ENCODE measurements at places on chromosomes 6 and 20.

DNA sequence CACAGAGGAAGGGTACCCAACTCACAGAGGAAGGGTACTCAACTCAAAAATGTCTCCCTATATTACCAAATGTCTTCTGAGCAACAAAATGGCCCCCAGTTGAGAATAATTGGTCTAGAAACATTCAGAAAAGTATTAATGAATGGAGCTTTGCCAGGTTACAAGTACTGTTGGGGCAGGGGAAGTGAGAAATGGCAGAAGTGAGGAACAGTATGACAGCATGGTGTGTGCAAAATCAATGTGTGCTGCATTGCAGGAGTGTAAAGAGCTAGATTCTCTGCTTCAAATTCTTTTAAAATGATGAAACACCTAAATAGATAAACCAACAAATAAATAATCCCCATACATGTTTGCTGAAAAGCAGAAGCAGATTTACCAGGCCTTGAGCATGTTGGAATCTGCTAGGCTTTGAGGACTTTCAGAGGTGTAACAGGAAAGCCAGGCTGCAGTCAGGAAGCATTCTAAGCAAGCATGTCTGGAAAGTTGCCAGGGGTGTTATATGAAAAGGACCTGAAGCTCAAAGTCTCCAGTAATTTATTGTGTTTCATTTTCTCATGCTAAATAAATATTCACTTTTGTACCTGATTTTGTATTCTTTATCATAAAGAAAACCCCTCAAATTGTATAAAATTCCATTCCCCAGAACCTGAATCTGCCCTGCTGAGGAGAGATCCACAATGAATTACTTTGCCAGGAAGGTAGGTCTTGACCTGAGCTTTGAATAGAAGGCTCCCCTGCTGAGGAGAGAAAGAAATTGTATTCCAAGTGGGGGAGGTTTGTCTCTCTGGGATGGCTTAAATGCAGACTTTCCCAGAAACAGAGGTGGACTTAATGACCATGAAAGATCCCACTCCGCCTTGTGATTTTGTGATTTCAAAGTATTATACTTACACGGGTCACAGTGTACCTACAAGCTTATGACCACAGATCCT is 265.0 kb upstream of the MARCKS start:
- DNase-seq: no peak

GRCh38 chr20:5136096-5136495 is 9.3 kb downstream of the CDS2 start:
- no peak for DNase-seq

GRCh38 chr6:153123801-153124200 is 7.3 kb downstream of the RGS17 start:
- no peak for DNase-seq

- DNase-seq: no peak
Measured at GRCh38 chr6:145627451-145627850, 107.9 kb downstream of the EPM2A start.

- DNase-seq: no peak
Measured at GRCh38 chr6:17758119-17758518, 51.4 kb upstream of the NUP153 start.

DNA sequence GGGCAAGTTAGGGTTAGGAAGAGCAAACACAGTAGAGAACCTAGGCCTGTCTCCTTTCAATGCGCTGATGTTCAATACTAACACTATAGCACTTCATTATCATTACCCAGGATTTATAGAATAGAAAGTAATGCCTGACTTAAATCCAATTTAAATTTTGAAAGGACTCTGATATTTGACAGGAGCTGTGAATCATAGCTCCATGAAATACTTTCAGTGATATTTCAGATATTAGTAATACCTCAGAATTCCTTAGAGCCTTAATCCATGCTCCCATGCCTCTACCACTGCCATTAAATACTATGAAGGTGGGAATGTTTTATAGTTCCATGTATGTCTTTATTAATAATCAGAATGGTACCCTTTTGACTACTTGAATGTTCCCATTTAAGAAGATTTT is 530.2 kb downstream of the BCKDHB start:
- DNase-seq: no peak

- DNase-seq: no peak
Measured at GRCh38 chr20:57040466-57040865, 226.0 kb downstream of the BMP7 start.

DNA sequence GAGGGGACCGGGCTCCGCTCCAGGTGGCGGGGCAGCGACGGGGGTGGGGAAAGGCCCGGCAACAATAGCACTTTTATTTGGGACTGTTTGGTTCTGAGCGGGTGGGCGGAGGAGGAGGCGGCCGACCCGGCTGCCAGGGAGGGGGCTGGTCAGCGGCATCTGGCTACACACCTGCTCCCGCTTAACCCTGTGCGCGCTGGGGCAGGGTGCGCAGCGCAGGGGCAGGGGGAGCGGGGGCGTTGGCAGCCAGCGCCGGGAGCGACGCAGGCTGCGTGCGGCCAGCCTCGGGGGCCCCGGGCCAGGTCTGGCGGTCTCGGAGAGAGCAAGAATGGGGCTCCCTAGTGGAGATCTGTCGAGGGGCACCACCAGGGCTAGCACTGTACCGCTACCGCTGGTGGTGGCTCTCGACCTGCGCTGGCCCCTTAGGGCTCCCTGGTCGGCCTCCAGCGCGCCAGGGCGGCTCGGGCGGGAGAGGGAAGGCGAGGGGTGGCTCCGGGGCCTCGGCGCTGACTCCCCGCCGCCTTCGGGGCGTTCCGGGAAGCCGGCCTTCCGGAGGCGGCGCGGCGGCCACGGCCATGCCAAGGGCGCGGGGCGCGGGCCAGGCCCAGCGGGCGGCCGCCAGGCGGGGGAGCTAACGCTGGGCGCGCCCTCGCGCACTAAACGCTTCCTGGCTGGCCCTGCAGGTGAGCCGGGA is 92.4 kb downstream of the NCR2 start:
- DNase-seq: peak; percentile 28

DNA sequence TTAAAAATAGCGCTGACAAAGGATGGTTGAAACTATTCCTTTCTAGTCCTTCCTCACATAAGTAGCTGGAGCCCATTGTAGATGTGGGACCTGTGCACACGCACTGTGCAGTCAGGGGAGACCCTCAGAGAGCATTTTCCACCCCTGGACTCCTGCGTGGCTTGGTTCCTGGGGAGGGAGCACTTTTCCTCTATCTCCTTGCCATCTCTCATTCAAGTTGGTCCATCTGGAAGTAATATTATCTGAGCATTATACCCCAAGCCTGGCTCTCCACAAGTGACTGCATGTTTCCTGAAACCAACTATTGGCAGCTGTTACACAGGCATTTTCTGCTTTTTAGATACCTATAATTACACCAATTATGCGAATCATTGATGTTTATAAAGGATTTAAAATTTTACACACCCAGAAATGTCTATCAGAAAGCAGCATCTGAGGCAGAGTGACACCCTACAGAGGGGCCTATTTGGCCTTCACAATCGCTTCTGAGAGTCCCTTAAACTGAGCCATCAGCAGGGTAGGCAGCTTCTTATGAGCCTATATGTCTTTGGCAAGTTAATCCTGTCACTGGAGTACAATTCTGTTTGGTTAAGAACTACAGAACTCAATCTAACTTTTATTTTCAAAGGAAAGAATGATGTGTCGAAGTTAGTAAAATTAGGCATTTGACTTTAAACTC is 18.7 kb downstream of the SOX4 start:
- no peak for DNase-seq

DNA sequence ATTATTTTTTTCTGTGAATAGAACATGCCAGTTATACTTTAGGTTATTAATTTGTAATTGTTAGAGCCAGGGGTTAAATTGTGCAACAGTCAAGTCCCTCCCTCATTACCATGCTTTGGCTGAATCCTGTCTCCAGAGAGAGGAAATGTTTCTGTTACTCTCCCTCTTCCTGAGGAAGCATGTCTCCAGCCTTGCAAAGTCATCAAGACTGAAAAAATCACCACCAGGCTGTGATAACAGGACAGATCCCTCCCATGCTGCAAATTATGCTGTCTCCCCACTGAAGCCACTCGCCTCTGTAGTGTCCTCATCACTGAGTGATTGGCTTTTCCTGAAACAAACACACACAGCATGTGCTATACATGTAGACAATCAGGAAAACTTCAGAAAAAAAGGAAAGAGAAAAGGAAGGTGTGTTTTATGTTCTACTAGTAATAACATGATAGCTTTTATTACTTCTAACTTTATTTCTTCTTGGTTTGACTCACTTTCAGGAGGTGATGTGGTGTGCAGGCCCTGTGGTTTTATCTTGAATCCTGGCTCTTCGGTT is 290.0 kb upstream of the JAG1 start:
- DNase-seq: no peak

- no peak for DNase-seq
Measured at GRCh38 chr6:26170181-26170580, 83.0 kb downstream of the HFE start.

GRCh38 chr6:69802995-69803394 is 6.2 kb upstream of the LMBRD1 start:
- DNase-seq: no peak

DNA sequence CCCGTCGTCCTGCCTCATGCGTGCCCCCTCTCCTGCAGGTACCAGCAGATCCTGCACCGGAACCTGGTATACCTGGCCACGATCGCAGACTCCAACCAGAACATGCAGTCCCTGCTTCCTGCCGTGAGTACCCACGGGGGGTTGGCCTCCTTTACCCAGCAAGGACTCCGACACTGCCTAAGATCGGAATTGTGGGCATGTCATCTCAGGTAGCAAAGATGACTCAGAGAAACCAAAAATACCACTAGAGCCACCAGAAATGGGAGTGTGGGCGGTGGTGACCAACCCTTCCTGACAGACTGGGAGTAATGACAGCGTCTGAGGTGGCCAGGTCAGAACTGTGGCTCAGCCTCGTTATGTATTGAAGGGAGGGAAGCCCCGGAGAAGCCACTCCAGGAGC is 16.3 kb downstream of the SS18L1 start:
- DNase-seq: peak; percentile 35

DNA sequence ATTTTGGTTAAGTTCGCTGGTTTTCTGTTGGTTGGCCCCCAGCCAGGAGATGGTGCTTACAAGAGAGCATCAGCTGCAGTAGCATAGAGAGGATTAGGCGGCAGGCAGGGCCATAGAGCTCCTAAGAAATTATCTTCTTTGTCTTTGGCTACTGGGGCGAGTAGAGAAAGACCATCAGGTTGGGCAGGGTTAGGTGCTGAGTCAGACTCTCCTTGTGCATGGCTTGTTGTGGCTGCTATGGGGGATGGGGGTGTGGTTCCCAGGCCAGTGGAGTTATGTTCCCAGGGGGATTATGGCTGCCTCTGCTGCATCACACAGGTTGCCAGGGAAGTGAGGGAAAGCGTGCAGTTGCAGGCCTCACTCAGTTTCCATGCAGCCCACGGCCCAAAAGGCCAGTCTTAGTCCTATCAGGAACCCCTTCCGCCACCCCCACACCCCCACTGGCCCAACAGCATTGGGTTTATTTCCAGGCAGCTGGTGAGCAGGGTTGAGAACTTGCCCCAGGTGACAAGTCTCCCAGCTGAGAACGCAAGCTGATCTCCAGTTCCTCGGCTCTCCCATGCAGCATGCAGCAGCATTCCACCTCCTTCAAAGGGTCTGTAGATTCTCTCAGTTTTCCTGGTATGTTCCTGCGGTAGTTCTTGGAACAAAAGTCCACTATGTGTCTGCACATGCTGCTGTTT is 243.7 kb downstream of the UTRN start:
- DNase-seq: no peak

GRCh38 chr20:57392512-57393271 is 1.5 kb downstream of the RBM38 start:
- peak; percentile 69 for DNase-seq

DNA sequence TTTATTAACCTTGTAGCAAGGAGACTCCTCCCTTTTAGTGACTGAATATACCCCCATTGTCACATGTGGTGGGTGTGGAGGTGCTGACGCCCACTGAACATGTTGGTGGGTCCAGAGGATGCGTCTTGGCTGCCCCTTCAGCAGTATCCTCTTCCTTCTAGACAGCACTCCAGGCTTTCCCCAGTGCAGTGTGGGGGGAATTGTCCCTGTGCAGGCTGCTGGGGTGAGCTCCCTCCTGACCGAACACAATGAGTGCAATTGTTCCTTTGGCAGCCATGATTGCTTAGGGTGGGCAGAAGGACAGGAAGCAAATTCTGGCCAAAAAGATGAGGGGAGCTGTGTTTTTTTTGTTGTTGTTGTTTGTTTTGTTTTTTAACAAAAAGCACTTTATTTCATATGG is 209.3 kb upstream of the PDE10A start:
- no peak for DNase-seq

DNA sequence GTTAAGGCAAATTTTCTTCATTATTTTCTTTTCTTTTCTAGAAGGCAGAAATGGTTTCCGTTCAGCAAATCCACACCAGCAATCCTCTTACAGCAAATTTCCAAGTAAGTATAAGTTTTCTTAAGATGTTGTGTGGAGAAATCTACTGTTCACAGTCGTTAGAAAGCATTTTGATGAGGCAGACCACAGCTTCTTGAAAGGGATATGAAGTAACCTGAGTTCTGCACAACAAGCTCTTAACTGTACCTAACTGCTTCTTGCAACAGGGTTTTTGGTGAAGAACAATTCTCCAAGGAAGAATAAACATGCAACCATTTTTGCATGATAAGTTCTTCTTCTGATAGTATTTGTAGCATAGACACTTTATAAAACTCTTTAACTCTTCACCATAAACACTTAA is 45.3 kb upstream of the STXBP5 start:
- DNase-seq: no peak

GRCh38 chr6:89023591-89024441 is 56.7 kb upstream of the PNRC1 start:
- no peak for DNase-seq
